Mesothelial cell of epicardium (in vitro differentiated cells): ENCODE measurements at places on chromosomes 6 and 20. TPM values are rescaled to one million over a fixed set of nuclear protein-coding genes. Genes with fewer than 3 reads are reported as not detected.

- H3K27ac ChIP-seq = no peak overlapping the region
- H3K4me3 ChIP-seq = no peak overlapping the region
- no peaks in the 10 kb centered on the region for H3K4me1 ChIP-seq
Measured at GRCh38 chr20:48759631-48760245, 68.1 kb downstream of the PREX1 start.

DNA sequence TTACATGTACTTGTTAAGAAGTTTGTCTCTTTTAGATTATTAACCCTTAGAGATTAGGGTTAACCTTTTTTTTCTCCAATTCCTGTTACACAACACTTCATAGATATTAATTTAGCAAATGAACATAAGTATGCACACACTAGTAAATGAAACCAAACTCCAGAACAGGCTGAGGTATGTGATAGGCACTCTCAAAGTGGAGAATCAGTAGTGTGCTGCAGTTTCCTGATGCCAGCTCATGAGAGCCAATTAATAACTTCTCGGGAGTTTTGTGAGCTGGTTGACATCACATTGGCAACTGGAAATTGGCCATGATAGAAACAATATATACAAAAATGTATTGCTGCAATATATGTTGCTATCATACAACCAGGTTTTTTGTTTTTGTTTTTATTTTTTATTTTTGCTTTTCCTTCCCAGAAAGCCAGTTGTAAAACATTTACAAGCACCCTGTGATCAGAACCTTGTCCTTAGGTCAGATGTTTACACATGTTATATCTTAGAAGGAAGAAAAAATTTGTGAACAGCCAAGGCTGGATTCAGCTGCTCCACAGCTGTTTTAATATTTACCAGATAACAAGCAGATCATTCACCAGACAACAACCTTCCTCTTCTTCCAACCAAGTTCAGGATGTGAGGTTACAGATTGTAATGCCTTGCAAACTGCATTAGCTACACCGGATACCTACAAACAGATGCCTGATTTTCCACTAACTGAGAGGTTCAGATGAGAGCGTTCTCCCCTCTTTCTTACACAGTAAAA is 42.4 kb upstream of the ECHDC1 start:
- H3K27ac ChIP-seq = peak overlapping the region; percentile 38
- H3K36me3 ChIP-seq = peaks cover 10% of the 10 kb centered on the region
- no peaks in the 10 kb centered on the region for H3K27me3 ChIP-seq
- DNase-seq = no peak
- peaks cover 40% of the 10 kb centered on the region for H3K4me1 ChIP-seq

DNA sequence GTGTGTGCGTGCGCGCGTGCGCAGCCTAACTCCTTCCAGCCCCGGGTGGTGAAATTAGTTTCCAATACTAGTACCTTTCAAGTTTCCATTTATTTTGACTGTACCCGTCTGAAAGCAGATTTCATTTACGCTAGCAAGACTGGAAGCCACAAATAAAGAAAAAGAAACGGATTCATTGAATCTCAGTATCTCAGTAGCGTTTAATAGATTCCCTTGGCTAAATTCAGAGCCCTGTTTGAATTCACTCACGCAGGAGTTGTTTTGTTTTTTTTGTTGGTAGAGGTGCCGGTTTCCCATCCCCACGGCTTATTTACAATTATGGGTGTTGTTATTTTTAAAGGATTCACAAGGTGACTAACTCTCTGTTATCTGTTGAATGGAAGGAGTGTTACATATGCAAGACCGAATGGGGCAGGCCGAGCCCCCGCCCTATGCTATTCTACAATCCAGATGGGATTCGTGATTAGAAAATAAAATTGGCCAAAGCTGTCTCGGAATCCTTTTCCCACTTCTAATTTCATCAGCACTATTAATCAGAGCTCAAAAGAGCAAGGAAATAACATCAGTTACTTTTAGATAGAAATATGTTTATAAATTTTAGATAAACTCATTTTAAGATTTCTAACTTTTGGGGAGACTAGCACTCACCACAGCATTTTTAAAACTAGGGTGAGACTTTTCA is 2.3 kb upstream of the INSM1 start:
- no peak overlapping the region for H3K4me3 ChIP-seq
- H3K4me1 ChIP-seq = peaks cover 8% of the 10 kb centered on the region
- no peaks in the 10 kb centered on the region for H3K36me3 ChIP-seq
- H3K27me3 ChIP-seq = peaks cover 80% of the 10 kb centered on the region
- no peak for DNase-seq

- no peak for DNase-seq
- H3K36me3 ChIP-seq = no peaks in the 10 kb centered on the region
- no peak overlapping the region for H3K4me3 ChIP-seq
- H3K4me1 ChIP-seq = peaks cover 23% of the 10 kb centered on the region
- no peak overlapping the region for H3K27ac ChIP-seq
Measured at GRCh38 chr6:167226791-167227190, 64.3 kb upstream of the UNC93A start.

GRCh38 chr6:87600576-87600975 is 10.6 kb downstream of the ORC3 start:
- H3K36me3 ChIP-seq = peaks cover 6% of the 10 kb centered on the region
- no peak overlapping the region for H3K4me3 ChIP-seq
- H3K27ac ChIP-seq = no peak overlapping the region
- DNase-seq = no peak

Gene TRIM31
- total RNA-seq = 0.58 to 0.68 TPM in 2 of 3 replicates, not detected in the other

Gene VWA7
- 1.5 to 1.8 TPM (median 1.6 TPM) in 3 replicates for total RNA-seq

GRCh38 chr6:136609873-136610706 is 59.9 kb upstream of the MAP7 start:
- H3K36me3 ChIP-seq = peaks cover 7% of the 10 kb centered on the region
- H3K4me1 ChIP-seq = peaks cover 9% of the 10 kb centered on the region
- no peak for DNase-seq
- no peaks in the 10 kb centered on the region for H3K27me3 ChIP-seq

GRCh38 chr6:106746652-106747051 is 117.3 kb downstream of the QRSL1 start:
- H3K4me1 ChIP-seq = peaks cover 74% of the 10 kb centered on the region
- peak overlapping the region; percentile 80 for H3K27ac ChIP-seq
- H3K36me3 ChIP-seq = no peaks in the 10 kb centered on the region
- H3K4me3 ChIP-seq = no peak overlapping the region
- DNase-seq = no peak

Gene FAM83D
- 10.2 to 11.5 TPM (median 10.8 TPM) in 3 replicates for total RNA-seq

- peak overlapping the region; percentile 92 for H3K27ac ChIP-seq
- H3K36me3 ChIP-seq = peaks cover 7% of the 10 kb centered on the region
- peaks cover 18% of the 10 kb centered on the region for H3K4me1 ChIP-seq
Measured at GRCh38 chr6:118935331-118935668, 341 bp upstream of the MCM9 start.

DNA sequence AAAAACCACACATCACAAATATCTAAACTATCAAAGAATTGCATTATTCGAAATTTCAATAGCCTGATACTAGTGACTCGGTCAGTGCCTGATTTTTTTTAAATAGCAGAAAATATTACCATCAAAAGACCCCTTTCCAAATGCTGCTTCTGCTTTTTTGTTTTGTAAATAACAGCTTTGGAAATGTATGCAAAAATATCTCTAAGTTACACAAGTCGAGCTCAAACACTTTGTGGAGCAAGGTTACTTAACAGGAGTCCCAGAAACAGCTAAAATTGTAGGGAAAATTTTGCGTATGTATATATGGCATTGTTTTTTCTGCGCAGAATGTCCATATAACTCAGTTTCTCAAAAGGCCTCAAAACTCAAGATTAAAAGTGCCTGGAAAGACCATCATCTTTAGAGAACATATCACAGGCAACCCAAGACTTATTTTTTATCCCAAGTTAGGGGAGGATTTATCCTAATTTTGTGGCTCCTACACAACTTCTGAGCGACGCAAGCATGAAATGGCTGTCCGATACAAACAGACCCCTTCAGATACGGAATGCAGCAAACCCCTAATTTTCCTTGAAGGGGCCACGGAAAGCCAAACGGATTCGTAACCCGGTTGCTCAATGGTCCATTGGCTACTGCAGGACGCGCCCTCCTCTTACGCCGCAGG is 1.3 kb downstream of the CEP85L start:
- no peaks in the 10 kb centered on the region for H3K36me3 ChIP-seq
- DNase-seq = no peak
- peak overlapping the region; percentile 76 for H3K27ac ChIP-seq
- H3K4me1 ChIP-seq = peaks cover 19% of the 10 kb centered on the region
- H3K4me3 ChIP-seq = peak overlapping the region; percentile 83

DNA sequence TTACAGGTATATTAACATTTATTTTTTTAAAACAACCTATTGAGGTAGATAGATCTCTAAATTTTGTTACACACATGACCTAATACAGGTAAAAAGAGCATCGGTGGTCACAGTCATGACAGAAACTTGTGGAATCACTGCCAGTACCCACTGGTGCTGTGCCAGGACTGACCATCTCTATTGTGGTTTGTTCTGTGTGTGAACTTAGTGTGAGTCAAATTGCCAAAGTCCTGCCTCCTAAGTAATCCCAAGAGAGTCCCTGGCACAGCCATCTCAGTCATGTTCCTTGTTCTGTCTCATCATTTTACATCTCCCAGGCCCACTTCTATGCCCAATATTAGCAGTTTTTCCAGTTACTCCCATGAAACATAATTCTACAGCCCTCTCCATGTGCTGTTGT is 21.4 kb downstream of the GSTA2 start:
- DNase-seq = no peak
- no peaks in the 10 kb centered on the region for H3K4me1 ChIP-seq
- H3K27ac ChIP-seq = no peak overlapping the region
- no peaks in the 10 kb centered on the region for H3K36me3 ChIP-seq
- H3K27me3 ChIP-seq = no peaks in the 10 kb centered on the region

GRCh38 chr6:105235155-105235554 is 55.3 kb upstream of the POPDC3 start:
- H3K4me3 ChIP-seq = no peak overlapping the region
- H3K27ac ChIP-seq = no peak overlapping the region
- H3K27me3 ChIP-seq = no peaks in the 10 kb centered on the region
- no peak for DNase-seq
- no peaks in the 10 kb centered on the region for H3K4me1 ChIP-seq

DNA sequence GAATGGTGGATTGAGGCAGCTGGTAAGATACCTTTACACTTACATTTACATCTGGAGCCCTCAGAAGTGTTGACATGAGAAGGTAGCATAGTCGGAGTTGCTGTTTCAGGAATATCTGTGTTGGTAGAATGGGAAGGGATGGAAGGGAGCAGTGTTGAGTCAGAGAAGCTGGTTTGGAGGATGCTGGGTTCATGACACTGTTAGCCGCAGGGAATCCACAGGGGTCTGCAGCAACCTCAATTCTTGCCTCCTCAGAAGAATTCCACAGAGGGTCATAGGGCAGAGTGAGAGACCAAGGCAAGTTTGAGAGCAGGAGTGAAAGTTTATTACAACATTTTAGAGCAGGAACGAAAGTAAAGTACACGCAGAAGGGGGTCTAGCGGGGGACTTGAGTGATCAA is 536.8 kb downstream of the QKI start:
- H3K27ac ChIP-seq = no peak overlapping the region
- H3K4me1 ChIP-seq = peaks cover 9% of the 10 kb centered on the region
- peaks cover 3% of the 10 kb centered on the region for H3K27me3 ChIP-seq
- no peak for DNase-seq
- no peak overlapping the region for H3K4me3 ChIP-seq
- H3K36me3 ChIP-seq = no peaks in the 10 kb centered on the region

DNA sequence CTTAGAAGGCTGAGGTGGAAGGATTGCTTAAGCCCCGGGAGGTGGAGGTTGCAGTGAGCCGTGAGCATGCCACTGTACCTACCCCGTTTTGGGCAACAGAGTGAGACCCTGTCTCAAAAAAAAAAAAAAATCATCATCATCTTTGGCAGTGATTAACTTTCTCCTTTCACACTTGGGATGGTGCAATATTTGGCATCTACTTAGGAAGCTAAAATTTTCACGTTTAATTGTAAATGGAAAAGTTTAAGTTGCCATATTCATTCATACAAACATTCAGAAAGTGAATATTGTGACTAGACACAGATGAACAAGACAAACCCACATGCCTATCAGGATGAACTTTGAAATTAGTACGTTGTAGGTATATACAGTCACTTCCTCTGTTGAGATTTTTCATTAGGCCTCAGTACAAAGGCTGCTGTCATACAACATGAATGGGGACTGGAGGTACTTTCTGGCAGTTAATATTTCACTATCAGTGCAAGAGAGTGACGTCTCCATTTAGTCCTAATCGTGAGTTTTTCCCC is 10.3 kb downstream of the TOP1 start:
- peaks cover 26% of the 10 kb centered on the region for H3K4me1 ChIP-seq
- H3K4me3 ChIP-seq = no peak overlapping the region
- no peaks in the 10 kb centered on the region for H3K27me3 ChIP-seq
- H3K27ac ChIP-seq = no peak overlapping the region

- H3K27ac ChIP-seq = no peak overlapping the region
- no peak overlapping the region for H3K4me3 ChIP-seq
- no peaks in the 10 kb centered on the region for H3K36me3 ChIP-seq
Measured at GRCh38 chr6:81774542-81774941, 22.1 kb upstream of the TENT5A start.

DNA sequence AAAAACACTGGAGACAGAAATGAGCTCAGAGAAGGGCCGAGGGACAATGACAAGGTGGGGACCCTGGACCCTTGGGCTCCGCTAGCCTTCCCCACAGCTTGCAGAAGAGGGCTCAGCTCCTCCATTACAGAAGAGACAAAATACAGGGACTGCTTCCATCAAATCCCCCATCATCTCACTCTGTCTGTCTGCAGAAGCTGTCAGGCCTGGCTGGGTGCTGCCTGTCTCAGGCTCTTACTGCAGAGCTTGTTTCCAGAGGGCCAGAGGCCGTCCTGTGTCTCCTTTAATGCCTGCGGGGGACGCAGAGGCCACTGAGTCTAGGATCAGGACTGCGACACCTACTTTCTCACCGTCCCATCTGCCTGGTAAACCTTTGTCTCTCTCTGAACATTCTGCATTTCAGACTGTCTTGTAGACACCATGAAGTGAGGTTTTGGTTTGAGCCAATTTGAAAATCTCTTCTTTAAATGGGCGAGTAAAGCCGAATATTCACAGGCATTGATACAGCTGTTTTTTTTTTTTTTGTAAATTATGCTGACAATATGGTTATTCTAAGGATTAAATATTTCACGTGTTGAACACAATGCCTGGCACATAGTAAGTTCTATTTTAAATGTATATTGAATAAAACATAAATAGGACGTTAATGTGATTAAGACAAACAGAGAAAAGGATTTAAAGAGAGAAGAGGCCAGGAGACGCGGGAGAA is 28.3 kb downstream of the RNASET2 start:
- H3K36me3 ChIP-seq = no peaks in the 10 kb centered on the region
- no peak overlapping the region for H3K27ac ChIP-seq
- H3K4me1 ChIP-seq = peaks cover 2% of the 10 kb centered on the region
- DNase-seq = no peak
- no peaks in the 10 kb centered on the region for H3K27me3 ChIP-seq

GRCh38 chr6:111922454-111923297 is 49.4 kb upstream of the FYN start:
- peaks cover 18% of the 10 kb centered on the region for H3K4me1 ChIP-seq
- DNase-seq = no peak
- no peaks in the 10 kb centered on the region for H3K36me3 ChIP-seq
- H3K27ac ChIP-seq = no peak overlapping the region

Gene NKAIN2
- total RNA-seq = 0.13 to 1.6 TPM (median 0.20 TPM) in 3 replicates
